ENCODE measurements at places on chromosomes 6 and 20.

DNA sequence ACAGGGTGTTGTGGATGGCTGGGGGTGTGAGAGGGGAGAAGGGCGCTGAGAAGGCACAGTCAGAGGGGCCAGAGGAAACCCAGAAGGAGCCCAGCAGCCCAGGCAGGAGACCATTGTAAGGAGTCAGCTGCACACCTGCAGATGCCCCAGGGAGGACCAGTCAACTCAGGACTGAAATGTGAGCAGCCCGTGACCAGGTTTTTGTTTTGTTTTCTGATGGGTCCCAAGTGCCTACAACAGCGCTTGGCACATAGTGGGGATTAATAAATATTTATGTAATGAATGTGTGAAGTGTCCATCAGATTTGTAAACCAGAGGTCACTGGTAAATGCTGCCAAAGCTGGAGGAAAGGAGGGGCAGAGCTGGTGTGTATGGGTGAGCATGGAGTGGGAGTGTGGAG is 30.2 kb downstream of the TRAM2 start:
- DNase-seq: no peak

GRCh38 chr6:153949616-153950015 is 89.4 kb upstream of the OPRM1 start:
- no peak for DNase-seq

DNA sequence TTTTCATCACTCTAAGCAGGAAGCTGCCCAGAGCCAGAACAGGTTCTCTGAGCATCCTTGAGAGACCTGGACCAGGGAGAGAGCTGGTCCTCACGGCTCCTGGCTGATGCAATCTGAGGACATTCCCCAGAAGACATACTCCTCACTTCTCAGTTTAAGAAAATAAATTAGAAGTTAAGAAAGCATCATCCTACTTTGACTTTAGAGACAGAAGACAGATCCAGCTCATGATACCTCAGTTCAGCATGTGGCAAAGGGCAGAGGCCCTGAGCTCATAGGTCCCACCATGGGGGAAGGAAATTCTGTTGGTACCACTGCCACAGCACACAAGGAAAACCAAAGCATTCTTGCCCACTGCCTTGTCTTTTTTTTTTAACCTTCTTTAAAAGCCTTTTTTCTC is 378.1 kb upstream of the JARID2 start:
- no peak for DNase-seq

GRCh38 chr6:20186981-20187380 is 25.3 kb downstream of the MBOAT1 start:
- DNase-seq: no peak

DNA sequence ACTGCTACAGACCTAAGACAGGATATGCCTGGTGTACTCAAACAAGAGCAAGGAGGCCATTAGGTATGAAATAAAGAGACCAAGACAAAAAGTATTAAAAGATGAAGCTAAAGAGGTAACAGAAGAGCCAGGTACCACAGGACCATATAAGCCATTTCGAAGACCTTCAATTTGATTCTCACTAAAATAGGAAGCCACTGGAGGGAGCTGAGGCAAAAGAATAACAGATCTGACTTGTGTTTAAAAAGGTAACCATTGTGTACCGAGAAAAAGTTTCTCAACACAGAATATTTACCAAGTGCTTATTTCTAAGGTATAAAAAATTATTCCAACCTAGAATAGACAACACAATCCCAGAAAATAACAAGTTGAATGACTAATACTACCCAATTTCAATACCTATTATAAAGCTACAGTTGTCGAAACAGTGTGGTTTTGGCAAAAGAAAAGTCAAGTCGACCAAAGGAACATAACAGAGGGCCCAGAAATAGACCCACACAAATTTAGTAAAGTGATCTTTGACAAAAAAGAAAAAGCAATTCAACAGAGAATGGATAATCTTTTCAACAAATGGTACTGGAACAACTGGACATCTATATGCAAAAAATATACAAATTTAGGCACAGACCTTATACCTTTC is 125.3 kb upstream of the DST start:
- no peak for DNase-seq

All from NCI-H1436 treated with DMSO at 0.1 percent for 48 hours (cell line).